Activated naive CD4-positive, alpha-beta T cell treated with anti-CD3 and anti-CD28 coated beads for 36 hours (primary cell): ENCODE measurements at places on chromosomes 11 and 22.

DNA sequence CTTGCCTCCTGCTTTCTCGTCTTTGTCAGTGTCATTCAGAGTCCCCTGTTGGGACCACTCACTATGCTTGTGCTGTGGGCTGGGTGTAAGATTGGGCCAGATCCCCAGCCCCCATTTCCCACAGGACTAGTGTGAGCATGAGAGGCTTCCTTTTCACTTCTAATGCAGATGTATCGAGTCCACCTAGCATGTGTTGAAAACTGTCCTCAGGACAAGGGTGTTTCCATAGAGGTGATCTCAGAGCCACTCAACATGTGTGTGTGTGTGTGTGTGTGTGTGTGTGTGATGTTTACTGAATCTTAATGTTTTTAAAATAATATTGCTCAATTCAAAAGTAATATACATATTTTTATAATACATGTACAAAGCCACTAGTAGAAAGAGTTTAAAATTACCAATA is 11.4 kb upstream of the CD44 start:
- DNase-seq: no peak

GRCh38 chr11:100777736-100778135 is 90.6 kb downstream of the ARHGAP42 start:
- DNase-seq: no peak

- no peak for DNase-seq
Measured at GRCh38 chr11:102523189-102523570, 7.4 kb downstream of the MMP7 start.

DNA sequence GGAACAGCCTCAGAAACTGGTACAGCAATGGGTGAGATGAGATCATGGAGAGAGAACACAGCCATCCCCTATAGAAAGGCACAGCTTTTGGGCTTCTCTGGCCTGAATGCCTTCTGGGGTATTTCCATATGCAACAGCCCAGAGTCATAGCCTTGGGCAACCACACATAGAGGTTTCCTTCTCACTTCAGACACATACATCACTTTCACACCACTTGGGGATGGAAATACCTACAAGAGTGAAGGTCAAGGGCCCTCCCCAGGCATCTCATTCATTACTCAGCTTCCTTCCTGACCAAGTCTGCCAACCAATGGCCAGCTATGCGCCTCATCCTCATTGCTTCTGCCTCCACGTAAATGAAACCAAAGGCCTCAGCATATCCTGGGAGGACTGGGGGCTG is 17.7 kb upstream of the OLFML1 start:
- peak; percentile 20 for DNase-seq

GRCh38 chr11:73729594-73730206 is 31.2 kb downstream of the RAB6A start:
- peak; percentile 23 for DNase-seq

DNA sequence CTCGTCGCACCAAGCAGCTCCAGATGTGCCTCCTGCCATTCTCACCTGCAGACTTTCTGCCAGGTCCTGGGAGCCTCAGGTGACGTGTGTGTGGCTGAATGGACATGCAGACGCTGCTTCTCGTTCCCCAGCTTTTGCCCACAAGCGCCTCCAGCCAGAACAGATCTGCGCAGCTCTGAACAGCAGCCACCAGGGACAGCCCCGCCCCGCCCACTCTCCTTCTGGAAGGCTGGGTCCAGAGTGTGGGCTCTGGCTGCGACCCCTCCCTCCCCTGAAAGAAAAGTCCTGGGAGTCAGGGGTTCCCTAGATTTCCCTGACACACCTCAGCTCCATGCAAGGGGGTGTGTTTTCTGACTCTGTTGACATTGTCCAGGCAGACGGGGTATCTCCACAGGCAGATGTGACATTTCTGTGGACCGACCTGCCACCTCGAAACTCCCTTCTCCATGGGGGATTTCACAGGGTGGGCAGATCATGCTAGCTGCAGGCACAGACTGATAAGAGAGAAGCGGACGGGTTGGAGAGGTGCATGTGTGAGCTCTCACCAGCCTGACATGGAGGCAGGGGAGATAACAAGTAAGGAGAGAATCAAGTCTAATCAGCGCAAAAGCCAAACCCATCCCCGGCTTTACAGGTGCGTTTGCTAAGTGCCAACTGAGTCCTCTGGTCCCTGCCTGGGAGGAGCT is 19.8 kb downstream of the SLCO2B1 start:
- DNase-seq: no peak

- DNase-seq: no peak
Measured at GRCh38 chr11:57903011-57903410, 120.7 kb upstream of the OR9Q1 start.

GRCh38 chr11:79100093-79100910 is 340.5 kb downstream of the TENM4 start:
- peak; percentile 58 for DNase-seq

DNA sequence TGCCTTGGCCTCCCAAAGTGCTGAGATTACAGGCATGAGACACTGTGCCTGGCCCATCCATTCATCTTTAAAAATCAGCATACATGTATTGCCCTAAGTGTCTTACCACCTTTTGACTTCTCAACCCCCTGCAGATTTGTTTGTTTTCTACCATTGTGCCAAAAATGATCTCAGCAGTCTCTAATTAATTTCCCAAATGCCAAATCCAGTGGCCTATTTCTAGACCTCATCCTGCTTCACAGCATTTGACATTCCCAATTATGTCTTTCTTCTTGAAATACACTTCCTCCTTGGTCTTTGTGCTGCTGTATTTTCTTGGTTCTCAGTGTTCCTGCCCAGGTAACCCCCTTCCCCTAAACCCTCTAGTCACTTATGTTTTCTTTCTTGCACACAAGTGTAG is 46.0 kb upstream of the GRAMD1B start:
- no peak for DNase-seq

GRCh38 chr11:69593851-69594250 is 47.1 kb upstream of the CCND1 start:
- no peak for DNase-seq

DNA sequence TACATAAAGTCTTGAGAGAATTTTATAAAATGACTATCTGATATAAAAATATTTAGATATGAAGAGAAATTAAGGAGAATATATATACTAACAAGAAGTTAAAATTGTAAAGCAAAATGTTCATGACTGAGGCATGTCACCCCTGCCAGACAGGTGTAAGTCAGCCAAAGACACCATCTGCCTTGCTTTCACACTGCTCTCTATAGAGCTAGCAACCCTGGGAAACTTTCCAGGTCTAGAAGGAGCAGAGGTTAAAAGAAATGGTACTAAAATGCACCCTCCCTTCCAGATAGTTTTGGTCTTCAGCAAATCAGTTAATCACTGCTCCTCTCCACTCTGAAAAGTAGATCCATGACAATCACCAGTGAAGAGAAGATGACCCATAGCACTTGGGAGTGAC is 16.5 kb downstream of the PPP2R1B start:
- DNase-seq: no peak

DNA sequence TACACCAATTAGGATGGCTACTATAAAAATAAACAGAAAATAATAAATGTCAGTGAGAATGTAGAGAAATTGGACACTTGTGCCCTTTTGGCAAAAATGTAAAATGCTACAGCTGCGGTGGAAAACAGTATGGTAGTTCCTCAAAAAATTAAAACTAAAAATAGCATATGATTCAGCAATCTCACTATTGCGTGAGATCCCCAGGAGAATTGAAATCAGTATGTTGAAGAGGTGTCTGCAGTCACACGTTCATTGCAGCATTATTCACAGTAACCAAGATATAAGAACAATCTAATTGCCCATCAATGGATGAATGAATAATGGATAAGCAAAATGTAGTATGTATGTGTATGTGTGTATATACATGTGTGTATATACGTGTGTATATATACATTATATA is 6.8 kb downstream of the OR52N2 start:
- DNase-seq: no peak
